ENCODE measurements at places on chromosomes 3 and 15.

GRCh38 chr15:51884517-51885236 is 55.2 kb downstream of the TMOD3 start:
- no peak for DNase-seq

GRCh38 chr15:70704166-70704565 is 59.2 kb downstream of the UACA start:
- DNase-seq, result no peak

DNA sequence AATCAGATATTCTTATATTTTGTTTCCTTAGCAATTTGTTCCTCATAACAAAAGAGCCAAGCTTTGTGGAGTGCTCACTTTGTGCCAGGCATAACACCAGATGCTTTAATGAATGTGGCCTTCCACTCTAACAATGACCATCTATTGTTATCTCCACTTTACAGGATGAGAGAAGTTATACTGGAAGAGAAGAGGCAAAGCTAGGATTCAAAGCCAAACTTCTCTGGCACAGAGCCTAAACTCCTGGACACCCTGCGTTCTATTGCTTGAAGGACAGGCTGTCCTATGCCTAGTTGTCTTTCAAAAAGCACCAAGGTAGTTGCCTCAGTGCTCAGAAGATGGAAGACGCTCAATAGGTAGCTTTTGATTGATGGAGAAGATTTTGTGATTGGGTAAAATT is 123.2 kb upstream of the FEZF2 start:
- no peak for DNase-seq

DNA sequence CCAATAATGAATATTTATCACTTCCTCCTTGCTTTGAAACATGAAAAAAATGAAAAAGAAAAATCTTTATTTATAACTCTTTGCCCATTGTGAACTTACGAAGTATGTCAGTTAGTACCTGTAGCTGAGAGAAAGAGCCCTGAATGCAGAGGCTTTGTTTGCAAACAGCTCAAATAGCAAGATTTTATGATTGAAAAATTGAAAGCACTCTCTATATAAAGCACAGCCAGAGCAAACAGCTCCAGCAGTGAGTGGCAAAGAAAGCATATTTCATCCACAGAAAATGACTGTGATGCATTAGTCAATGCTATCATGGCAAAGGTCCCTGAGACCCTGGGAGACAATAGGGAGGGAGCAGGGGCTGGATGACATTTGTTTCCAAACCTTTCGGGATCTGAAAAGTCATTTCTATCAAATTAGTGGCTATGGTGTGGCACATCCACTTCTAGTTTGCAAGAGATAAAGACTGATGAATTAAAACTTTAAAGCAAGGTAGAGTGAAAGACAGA is 576.1 kb downstream of the OTOL1 start:
- DNase-seq, result no peak

DNA sequence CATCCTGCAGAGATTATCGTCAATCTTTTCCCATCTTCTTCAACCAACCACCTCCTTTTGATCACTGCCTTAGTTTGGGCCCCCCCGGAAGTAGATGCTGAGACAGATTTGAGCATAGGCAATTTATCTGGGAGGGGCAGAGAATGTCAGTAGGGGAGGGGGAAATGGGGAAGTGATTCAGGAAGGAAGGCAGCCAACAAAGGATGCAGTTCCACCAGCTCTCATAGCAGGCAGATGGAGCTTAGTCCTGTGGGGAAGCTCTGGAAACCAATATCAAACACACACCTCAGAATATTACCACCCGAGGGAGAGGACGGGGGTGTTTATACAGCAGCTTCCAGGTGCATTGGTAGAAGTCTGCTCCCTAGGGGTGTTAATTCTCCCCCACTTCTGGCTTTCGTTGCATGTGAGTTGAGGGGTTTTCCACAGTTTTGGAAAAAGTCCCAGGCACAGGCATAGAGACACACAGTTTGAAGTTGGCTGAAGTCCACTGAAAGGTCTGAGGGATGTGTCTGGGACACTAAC is 91.5 kb upstream of the TNFAIP8L3 start:
- no peak for DNase-seq

GRCh38 chr15:72180761-72181324 is 16.7 kb downstream of the GRAMD2A start:
- DNase-seq, result no peak

GRCh38 chr3:106088304-106088703 is 219.5 kb upstream of the CBLB start:
- DNase-seq, result peak; percentile 3

DNA sequence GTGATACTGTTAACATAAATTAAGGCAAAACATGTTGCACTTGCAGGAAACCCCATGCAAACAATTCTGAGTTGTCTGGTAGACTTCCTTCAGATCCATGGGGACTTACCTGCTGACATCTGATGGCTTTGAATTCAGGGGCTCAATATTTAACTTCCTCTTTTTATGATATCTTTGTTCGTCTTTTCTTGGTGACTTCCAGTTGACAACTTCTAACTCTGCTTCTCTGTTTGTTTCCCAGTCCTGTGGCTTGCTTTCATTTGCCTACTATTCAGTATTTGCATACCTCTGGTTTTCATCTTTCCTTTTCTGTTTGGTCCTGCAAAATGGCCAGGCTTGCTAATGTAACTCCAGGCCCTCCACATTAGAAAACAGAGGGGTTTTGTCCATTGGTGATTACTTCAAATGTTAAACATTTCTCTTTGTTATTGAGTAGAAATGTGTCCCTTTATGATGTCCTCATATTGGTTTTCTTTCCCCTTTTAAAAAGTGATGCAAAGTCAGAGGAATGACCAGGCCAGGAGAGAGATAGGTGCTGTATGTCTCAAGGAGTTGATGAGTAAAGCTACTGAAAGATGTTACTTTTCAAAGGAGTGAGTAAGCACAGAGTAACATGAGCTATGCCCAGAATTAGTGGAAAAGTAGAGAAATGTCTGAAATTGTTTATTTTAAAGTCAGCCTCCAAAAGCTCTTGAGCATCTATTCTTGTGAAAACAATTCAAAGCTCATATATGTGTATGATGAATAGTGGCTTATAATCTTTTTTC is 335.9 kb downstream of the LPP start:
- no peak for DNase-seq

DNA sequence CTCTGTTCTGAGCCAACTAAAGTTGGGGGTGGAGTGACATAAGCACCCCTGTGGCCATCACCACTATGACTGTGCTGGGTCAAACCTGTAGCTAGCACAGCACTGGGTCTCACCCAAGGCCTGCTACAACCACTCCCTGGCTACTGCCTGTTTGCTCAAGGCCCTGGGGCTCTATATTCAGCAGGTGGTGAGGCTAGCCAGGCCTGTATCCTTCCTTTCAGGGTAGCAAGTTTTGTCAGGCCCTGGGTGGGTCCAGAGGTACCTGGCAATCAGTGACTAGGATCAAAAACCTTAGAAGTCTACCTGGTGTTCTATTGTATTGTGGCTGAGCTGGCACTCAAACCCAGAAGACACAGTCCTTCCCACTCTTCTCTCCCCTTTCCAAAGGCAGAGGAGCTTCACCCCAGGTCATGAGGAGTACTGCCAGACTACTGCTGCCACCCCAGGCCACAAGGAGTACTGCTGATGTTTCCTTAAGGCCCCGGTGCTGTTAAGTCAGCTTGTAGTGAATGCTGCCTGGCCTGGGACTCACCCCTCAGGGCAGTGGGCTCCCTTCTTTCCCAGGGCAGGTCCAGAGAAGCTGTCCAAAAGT is 170.8 kb downstream of the IGSF11 start:
- DNase-seq, result no peak

DNA sequence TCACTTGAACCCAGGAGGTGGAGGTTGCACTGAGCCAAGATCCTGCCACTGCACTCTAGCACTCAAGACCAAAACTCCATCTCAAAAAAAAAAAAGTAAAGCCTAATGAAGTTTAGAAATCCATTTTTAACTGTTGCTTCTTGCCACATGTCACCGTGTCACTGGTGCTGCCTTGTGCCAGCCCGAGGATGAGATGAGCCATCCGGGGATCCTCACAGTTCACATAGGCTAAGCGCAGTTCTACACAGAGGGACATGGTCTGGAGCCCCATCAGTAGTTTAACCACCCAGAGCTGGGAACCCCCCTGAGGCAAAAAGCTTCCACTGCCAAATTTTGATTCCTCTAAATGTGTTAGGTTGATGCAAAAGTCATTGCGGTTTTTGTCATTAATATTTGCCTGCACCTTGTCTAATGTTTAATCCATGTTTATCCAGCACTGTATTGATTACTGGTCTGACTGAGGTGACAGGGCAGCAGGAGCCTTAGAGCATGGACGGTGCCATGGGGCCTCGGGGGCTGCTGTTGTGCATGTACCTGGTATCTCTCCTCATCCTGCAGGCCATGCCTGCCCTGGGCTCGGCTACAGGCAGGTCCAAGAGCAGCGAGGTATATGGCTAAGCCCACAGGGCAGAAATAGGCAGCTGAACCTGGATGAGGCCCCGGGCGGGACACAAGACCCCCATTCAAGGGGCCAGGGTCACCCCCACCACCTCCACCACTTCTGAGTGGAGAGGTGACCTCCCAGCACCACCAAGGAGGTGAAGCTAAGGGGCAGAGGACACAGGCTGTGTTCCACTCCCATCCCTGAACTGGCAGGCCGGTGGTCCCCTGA is at the start of gene ITIH1:
ITIH1 (plus strand) TSS at position 473 of the 832 bp plus-strand sequence; CDS start at position 490, 17 bp downstream.
- DNase-seq, result no peak

DNA sequence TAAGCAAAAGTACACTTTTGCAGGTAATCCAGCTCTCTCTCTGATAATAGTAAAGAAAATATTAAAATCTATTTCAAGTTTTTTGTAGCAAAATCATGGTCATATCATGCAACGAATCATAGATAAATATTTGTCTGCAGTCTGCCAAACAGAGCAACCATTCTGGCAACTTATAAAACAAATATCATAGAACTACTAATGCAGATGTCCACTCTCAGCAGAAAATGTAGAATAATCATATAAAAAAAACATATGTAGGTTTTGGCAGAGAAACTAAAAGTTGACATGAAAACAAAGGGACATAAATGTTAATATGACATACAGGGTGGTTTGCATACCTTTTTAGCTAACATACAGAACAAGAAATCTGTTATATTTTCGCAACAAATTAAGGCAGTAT is 12.2 kb downstream of the TMCC1 start:
- DNase-seq, result no peak

All from NCI-H1694 (cell line).